ENCODE measurements at places on chromosomes 12 and 14.
A peak's percentile ranks its signal among the peaks of the same experiment; 100 is the strongest.

DNA sequence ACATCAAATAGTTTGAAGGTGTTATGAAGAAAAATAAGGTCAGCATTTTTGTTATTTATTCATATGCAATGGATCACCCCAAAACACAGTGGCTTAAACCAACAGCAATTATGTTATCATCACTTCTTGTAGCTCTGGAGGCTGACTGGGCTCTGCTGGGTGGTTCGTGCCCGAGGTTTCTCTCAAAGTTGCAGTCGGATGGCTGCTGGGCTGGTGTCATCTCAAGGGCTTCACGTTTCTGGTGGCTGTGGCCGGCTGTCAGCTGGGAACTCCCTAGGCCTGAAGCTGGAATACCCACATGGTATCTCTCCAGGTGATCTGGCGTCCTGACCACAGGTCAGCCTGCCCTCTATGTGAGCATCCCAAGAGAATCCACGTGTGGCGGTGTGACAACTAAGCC lies 12.0 kb downstream of the DIO3 start:
- no peak for DNase-seq

DNA sequence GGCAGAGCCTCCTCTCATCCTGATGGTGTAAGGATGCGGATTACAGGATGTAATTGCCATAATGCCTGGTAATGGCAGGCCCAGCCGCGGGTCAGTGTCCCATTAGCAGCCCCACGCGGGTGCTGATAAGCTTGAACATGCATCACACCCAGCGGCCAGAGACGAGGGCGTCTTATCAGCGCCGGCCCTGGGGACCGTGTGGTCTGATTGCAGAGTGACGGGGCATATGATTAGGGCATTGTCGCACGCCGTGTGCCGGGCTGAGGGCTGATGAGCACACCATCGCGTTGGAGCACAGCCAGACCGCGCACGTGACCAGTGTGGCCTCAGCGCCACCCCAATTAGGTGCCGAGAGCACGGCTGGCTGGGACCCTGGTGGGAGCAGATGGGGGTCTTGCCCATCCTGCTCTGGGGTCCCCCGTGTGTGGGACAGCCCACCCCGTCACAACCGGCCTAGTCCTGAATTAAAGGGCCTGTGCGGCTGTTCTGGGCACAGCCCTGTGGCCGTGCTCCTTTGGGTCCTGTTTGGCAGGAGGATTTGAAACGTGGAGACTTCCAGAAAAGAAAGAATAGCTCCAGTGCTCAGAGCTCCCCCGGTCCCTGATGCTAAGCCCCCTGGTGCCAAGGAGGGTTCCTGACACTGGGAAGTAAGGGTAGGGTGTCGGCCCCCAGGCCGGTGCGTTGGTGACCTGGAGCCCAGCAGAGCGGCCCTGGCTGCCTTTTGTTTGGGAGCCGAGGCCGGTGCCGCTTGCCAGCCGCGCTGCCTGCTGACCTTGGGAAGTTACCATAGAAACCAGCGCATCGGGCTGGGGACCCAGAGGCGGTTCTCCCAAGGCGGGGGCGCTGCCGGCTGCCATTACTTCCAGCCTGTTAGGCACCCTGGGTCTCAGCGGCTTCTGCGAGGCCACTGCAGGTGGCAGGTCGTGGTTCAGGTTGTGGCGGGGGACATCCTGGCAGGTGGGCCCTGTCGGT lies 20.7 kb downstream of the KIF26A start:
- no peak for DNase-seq

DNA sequence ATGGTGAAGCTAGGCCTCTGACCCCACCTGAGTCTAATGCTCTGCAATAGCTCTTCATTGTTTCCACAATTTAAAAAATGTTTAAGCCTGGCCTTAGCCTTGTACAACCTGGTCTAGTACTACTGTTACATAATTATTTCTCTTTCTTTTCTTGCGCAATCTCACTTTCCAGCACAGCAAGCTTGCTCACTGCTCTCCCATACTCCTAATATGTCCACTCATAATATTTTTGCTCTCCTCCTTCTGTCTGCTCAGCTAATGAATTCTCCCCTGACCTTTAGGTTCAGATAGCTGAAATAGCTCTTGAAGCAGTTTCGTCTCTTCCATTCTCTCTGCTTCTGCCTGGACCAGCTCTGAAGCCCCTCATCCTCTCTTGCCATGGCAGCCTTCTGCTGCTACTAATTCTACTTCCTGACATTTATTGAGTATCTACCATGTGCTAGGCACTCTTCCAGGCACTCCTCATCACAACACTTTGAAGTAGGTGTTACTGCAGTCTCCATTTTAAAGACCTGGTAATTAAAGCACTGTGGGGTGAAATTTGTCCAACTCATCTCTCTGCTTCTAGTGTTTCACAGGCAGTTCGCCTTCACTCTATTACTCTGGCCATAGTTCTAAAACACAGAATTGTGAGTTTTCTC lies 2.8 kb upstream of the SLC48A1 start:
- no peak for DNase-seq

DNA sequence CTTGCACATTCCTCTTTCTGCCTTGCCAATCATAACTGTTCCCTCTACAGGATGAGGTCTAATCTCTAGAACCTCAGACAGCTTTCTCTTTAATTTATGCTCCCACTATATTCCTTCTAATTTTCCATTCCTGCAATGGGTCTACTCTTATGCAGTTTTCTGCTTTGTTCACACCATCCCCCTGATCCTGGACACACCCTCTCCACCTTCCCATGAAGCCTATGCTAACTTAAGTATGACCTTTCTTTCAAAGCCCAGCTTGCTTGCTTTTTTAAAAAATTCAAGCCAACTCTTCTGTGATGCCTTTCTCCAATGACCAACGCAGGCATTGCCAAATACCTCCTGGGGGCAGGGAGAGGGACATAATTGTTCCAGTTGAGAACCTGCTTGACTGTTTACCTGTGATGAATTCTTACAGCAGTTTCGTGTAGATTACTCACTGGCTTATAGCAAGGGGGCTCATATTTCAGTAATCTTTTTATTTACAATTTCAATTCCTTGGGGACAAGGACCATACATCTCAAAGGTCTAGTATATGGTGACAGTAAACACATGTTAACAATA lies 7.8 kb downstream of the SLC38A1 start:
- DNase-seq, result no peak

- no peak for DNase-seq
These were observed 32.4 kb downstream of the PIGH start for GRCh38 chr14:67567654-67568053.

DNA sequence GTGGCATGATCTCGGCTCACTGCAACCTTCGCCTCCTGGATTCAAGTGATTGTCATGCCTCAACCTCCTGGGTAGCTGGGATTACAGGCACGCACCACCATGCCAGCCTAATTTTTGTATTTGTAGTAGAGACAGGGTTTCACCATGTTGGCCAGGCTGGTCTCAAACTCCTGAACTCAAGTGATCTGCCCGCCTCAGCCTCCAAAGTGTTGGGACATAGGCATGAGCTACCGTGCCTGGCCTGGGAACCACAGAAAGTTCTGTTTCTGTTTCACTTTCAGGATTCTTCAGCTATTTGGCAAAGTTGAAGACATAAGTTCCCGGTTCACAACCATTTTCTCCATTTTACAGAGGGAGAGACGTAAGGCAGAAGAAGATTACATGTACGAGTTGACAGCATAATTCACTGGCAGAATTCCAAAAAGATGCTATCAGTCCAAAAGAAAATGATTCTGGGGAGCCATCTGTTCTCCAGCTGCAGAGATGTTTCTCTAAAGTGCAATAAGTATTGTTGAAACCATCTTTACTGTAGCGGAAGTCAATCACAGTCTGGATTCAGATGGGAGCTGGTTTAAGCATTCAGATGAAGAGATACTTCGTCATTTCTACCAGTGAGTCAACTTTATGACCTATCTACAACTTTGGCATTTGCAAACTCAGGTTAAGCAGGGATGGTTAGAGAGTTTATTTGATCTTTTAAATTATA lies 8.1 kb upstream of the RNF34 start:
- DNase-seq, result peak; percentile 11

DNA sequence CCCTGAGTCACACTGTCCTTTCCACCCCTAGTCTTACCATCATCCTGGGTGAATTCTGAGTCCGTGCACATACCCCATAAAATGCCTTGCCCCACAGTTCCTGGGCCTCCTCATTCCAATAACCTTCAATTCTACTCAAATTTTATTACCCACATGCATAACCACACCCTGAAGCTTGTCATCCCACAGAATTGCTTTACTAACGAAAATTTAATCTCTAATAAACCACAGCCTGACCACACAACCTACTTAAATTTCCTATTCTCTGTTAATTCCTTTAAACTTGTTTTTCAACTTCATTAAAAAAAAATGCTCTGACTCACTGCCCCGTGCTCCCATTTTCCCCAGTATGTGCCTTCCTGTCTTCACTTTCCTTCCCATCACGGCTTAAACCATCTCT lies 205.9 kb downstream of the PHLDA1 start:
- no peak for DNase-seq

DNA sequence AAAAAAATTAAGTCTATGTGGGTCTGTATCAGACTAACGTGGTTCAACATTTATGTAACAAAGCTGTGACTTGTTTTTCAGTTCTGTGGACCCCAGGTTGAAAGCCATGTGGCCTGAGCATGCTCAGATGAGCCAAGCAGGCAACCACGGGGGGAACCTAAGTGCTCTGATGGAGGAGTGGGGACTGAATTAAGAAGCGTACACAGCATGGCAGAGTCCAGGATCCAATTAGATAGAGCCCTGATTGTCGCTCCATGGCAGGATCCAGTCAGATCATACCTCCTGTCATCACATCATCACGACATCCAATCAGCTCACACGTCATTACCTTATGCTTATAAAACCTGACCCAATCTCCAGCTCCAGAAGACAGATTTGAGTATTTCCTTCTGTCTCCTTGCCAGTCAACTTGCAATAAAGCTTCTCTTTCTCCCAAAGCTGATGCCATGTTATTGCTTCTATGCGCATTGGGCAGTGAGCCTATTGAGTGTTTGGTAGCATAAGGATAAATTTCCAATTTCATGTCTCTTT lies 1013.1 kb upstream of the TMEM132C start:
- no peak for DNase-seq

DNA sequence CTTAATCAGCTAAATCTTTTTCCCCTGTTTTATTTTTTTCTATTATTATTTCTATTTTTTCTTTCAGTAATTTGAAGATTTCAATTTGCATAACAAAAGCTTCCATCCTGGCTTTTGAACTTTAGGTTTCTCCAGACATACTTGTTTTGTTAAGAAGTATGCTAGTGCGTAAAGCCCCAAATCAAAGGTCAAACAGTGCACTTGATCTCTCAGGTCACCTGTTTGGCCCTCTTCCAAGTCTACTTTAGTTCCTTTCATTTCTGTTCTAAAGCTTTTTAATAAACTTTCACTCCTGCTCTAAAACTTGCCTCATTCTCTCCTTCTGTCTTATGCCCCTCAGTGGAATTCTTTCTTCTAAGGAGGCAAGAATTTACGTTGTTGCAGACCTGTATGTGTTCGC lies 54.6 kb upstream of the ATXN7L3B start:
- DNase-seq, result no peak

DNA sequence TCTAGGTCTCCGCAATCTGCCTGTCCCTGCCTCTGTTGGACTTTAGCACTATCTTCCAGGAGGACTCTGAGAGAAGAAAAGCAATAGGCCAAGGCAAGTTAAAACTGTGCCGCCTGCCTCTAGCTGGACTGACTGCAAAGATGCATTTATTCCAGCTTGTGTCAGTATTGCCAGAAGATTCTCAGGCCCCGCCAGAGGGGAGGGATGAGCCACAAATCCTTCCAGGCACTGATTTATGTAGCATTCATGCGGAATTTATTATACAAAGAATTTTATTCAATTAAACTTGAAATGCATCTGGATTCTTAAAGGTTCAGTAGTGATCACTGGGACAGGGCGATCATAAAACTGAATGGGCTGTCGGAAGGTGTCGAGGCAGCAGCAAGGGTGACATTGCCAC lies 19.8 kb downstream of the MMAB start:
- no peak for DNase-seq

- no peak for DNase-seq
These were observed 218.2 kb downstream of the PRKD1 start for GRCh38 chr14:29709490-29709889.

DNA sequence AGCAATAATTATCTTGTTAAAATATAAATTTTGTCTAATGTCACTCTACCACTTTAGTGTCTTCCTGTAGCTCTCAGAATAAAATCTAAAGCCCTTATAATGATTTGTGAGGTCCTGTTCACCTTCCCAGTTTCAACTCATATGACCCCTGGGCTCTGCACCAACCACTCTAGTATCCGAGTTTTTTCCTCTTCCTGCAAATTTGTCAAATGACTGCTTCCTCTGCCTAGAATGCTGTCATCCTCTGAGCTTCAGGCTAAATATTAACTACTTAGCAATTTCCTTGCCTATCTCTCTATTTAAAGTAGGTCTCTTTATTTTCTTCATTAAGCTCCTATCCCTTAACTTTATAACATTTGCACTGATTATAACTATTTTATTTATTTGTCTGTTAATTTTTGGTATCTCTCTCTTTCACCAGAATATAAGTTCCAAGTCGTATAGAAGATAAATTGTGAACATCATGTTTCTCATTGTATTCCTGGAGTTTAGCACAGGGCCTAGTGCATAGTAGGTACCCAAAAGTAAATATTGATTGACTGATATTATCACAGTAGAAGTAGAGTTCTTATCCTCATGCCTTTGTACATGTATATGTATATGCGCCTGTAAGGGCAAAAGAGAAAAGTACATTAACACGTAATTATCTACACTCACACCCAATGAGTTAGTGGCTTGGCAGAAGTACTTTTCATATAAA lies 196.0 kb downstream of the BCAT1 start:
- DNase-seq, result no peak

- DNase-seq, result no peak
These were observed 110.0 kb downstream of the DYRK2 start for GRCh38 chr12:67758521-67758920.

All from stimulated activated CD4-positive, alpha-beta T cell treated with anti-CD3 and anti-CD28 coated beads, Interleukin-12 subunit alpha, Interleukin-12 subunit beta, amount 100 ng/mL, for 24 hours (primary cell).